CD4-positive, alpha-beta T cell treated with Interleukin-6 at 100 ng/mL for 8 hours (primary cell): ENCODE measurements at places on chromosomes 5 and 9.

DNA sequence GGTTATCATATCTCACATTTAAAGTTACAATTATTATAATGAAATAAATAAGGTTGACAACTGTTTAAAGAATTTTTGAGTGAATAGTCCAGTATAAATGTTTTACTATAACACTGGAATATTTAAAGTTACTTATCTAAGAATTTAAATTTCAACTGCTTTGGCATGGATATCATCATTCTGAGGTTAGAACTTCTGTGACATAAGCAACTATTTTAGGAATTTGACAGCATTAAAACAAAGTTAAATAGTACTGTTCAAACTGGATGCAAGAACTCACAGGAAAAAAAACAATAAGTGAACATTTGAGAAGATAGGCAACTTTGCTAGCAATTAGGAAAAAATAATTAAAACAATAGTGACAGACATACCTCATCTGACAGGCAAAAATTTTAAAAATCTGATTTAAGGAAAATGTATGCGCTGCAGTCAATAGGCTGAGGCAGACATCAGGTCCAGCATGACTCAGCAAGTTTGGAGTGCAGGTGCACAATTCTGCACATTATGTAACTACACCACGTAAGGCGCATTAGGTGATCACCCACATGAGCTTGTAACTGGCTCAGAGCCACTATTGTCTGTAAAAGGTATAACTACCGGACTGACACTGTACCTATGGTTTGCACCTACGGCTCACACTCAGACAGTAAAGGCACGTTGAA lies 180.6 kb downstream of the PDE4D start:
- DNase-seq = no peak

- no peak for DNase-seq
Measured at GRCh38 chr5:84706678-84707641, 322.3 kb upstream of the EDIL3 start.

GRCh38 chr9:68762570-68762969 lies 57.5 kb downstream of the PIP5K1B start:
- no peak for DNase-seq

DNA sequence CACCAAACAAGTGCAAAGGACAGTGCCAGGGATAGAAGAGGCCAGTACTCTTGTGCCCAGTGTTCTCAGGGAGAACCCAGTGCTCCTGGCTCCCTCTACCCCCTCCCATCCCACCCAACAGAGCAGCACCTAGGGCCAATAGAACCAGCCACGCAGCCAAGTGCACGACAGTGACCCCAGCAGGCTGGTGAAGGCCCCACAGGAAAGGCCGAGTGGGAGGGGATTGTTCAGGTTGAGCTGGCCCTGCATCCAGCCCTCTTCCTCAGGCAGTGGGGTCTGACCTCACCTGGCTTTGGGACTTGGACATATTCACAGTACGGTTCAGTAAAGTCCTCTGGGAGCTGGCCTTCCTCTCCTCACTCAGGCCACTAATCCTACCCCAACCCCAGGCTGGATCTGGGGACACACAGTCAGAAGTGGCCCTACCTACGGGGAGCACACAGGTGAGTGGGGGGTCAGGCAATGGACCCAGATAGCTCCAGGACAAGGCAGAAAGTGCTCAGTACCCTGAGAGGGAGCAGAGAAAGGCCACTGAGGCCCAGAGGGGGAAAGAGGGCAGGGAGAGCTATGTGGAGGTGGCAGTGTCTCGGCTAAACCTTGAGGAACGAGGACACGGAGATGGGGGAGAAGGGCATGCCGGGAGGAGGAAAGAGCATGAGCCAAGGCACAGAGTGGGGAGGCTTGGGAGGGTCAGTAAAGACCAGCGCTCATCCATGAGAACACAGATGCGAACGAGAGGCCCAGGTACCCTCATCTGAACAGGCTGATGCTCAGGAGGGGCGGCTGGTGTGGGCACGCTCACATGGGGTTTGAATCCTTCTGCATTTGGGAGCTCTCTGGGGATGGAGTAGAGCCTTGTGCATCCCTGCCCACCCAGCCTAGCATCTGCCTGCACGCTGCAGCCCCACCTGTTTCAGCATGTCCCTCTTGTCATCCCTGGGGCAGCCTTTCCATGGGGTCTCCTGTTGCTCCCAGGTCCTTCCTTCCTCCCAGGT lies 25.6 kb downstream of the POLR1E start:
- no peak for DNase-seq

DNA sequence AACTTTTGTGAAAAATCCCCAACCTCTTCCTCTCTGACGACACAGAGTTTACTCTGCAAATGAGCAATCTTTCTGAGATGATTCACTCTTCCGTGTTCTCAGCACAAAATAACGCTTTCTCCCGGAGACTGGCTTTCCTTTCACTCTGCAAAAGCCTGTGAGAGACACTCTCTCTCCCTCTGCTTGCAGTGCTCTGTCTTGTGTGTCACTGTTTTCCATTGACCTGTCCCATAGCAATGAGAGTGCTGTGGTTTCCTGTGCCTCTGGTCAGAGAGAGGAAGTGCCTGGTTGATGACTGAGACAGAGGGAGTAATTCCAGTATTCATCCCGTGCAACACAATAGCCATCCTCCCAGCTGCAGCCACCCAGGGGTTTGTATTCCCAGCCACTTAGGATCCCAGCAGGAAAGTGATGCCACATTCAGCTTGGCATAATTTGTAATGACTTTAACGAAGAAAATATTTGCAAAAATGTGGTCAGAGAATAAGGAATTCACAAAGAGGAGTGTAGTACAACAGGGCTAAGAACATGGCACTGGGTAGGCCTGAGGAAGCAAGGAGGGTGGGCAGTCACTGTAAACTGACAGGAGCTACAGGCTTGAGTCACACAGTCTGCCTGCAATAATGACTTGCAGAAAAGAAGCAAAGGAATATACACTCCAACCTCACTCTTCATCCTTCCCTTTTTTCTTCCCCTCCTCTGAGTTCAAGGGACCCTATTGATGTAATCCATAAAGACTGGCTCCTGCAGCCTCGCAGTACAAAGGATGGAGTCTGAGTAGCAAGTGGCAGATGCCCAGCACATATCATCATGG lies 463.5 kb upstream of the RGMB start:
- DNase-seq = no peak

DNA sequence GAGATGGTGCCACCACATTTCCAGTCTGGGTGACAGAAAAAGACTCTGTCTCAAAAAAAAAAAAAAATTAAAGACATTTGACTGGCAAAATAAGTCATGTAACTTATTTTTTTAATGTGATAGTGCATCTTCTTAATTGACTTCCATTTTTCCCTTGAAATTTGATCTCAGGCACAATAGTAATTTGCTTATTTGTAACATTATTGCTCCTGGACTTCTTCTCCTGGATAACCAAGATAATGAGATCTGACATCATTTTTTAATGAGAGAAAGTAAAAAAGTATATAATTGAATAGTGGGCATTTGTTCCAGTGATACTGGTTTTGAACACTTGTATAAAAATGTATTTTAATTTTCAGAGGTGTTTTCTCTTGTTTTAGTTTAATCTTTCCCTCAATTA lies 3.5 kb downstream of the ARHGEF28 start:
- no peak for DNase-seq

- DNase-seq = no peak
Measured at GRCh38 chr9:110087605-110088004, 120.4 kb downstream of the C9orf152 start.

- no peak for DNase-seq
Measured at GRCh38 chr9:129714511-129715061, 38.3 kb downstream of the PTGES start.
